ENCODE measurements at places on chromosomes 7 and 10. TPM values are rescaled to one million over a fixed set of nuclear protein-coding genes. Genes with fewer than 3 reads are reported as not detected.
A peak's percentile ranks its signal among the peaks of the same experiment; 100 is the strongest.

- DNase-seq: no peak
These were observed 75.3 kb upstream of the IL6 start for GRCh38 chr7:22651534-22652243.

GRCh38 chr10:71011141-71011540, 122.8 kb upstream of the PCBD1 start:
- no peak for DNase-seq

GRCh38 chr7:115988401-115988800, 42.2 kb downstream of the TFEC start:
- DNase-seq: no peak

DNA sequence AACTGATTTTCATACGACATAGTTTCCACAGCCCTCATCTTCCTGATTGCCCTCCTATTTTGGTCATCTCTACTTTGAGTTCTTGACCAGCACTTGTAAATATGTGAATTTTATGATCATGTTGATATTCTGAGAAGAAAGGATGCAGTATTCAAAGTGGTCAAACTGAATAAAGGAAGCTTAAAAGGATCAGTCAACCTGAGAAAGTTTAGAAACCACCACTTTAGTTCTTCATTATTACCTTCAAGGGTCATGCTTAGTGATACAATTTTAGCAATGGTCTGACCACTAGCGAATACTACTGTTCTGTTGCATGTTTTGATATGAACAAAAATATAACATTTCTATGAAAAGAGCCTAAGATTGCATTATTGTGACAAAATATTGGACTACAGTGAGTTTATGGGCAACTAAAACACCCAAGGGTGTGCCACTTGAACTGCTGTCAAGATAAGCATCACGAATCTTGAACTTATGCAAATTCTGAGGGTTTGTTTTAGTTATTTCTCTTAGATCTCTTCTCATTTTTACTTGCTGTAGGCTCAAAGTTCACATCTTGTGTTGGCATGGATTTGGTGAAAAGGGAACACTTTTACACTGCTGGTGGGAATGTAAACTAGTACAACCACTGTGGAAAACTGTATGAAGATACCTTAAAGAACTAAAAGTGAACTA, 247.7 kb downstream of the IPMK start:
- DNase-seq: no peak

- peak; percentile 59 for DNase-seq
These were observed 224.3 kb upstream of the IGFBP3 start for GRCh38 chr7:46145412-46145811.

The STEAP4 gene
- total RNA-seq: 343 TPM

The CTAGE8 gene
- 0.21 TPM for total RNA-seq
